ENCODE measurements at places on chromosomes 6 and 20.

DNA sequence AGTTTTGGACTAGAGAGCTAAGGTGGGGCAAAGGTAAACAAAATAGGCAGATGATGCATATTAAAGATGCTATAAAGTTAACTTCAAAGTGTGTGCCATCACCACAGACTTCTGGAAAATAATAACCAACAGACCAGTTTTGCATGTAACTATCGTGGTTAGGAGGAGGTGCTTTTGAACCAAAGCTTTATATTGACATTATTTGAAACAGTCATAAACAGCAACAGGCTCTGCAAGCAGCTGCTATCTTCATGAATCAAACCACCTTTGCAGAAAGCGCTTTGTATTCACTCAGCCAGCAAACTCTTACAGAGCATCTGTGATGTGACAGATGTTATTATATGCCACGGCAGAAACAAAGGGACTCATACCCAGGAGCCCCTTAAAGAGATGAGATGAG, 81.9 kb downstream of the CRYBG1 start:
- no peak for DNase-seq

DNA sequence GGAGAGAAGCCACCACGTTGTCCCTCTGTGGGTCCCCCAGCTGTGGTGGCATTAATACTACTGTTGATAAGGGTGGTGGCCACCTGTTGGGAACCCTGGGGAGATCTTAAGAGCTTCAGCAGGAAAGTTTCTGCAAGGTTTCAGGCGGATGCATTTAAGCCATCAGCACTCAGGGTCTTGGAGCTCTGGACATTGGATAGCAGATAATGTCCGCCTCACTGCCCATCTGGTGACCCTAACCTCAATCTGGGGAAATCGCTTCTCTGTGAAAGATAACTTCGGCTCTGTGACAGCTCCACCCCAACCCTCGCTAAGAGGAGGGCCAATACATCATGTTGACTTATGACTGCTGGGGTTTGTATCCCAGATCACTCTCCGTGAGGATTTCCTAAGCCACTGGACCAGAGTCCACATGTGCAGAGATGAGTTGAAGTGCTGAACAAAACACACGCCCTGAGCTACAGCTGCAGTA, 92.9 kb downstream of the FOXC1 start:
- no peak for DNase-seq

GRCh38 chr6:14704383-14705271, 541.2 kb upstream of the JARID2 start:
- no peak for DNase-seq

- no peak for DNase-seq
These were observed 11.2 kb downstream of the CCDC167 start for GRCh38 chr6:37488476-37488875.

DNA sequence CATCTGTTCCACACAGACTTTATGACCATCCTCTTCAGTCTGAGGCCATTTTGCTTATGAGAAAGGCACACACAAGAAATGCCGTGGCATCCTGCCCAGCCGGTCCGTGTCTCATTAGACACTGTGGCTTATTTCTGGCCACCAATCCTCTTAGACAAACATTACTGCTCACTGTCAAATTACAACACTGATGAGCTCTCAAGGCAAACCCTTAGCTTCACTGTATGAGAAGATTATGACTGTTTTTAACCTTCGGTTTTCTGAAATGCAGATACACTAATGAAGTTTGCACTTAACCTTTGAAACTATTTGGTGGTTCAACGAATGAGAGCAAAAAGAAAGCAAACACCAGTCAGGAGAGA, 50.5 kb upstream of the DST start:
- DNase-seq: peak; percentile 59

GRCh38 chr6:39568896-39569295, 156.3 kb downstream of the KIF6 start:
- no peak for DNase-seq

- DNase-seq: no peak
These were observed 51.4 kb downstream of the SRC start for GRCh38 chr20:37397076-37397953.

DNA sequence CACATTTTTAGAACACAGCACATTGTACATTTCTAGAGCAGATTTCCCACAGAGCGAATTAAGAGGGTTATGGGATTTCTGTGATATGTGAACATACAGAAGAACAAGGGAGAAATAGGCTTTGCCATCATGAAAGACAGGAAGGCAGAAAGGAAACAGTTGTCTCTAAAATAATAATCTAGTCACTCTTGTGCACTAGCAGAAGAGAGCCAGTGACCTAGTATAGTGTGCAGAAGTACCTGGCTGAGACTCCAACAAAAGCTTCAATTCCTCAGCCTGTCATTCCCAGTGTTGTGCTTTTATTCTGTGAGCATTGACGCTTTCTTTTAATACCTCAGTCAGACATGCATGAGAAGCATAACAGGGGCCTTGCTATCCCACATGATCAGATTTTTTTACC, 17.8 kb upstream of the DCBLD1 start:
- no peak for DNase-seq

- DNase-seq: peak; percentile 52
These were observed 2.4 kb downstream of the CSTL1 start for GRCh38 chr20:23441850-23442313.

- DNase-seq: peak; percentile 48
These were observed 9.0 kb downstream of the ADA start for GRCh38 chr20:44642203-44643153.

- DNase-seq: no peak
These were observed 14.8 kb downstream of the DDRGK1 start for GRCh38 chr20:3189561-3190131.

DNA sequence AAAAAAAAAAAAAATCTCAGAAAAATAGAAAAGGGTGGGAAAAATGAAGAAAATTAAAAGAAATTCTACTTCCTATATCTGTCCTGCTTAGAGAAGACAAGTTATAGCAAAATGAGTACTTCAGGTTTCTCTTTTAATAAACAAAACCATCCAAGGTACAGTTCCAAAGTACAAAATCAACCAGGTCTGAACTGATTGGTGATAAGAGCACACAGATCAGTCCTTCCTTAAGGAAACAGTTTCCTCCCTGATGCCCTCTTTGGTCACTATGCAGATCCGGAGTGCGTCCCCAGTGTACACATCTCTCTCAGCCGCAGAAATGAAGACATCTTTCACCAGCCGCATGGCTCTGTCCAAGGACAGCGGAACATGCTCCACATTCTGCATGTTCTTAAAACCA, 18.1 kb downstream of the PSMB1 start:
- DNase-seq: no peak

GRCh38 chr20:52405417-52405816, 213.8 kb upstream of the ZFP64 start:
- no peak for DNase-seq

- no peak for DNase-seq
These were observed 16.9 kb downstream of the GFOD1 start for GRCh38 chr6:13470238-13471140.

GRCh38 chr6:134797400-134798113, 152.3 kb downstream of the ALDH8A1 start:
- DNase-seq: no peak

DNA sequence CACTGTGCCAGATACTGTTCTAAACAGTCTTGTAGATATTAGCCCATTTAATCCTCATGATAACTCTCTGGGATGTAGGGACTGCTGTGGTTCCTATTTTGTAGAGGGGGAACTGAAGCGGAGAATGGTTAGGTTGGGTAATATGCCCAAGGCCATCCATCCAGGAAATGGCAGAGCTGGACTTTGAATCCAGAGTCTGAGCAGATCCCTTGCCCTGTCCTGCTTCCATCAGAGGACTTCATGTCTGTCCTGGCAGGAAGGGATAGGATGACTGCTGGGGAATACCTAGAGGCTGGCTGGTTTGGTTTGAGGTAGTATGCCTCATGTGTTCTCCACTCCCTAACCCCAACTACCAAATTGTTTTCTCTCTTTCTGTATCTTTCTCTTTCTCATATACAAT, 44.6 kb downstream of the SAMD5 start:
- DNase-seq: no peak

GRCh38 chr6:157068691-157069324, 254.5 kb downstream of the TMEM242 start:
- no peak for DNase-seq

DNA sequence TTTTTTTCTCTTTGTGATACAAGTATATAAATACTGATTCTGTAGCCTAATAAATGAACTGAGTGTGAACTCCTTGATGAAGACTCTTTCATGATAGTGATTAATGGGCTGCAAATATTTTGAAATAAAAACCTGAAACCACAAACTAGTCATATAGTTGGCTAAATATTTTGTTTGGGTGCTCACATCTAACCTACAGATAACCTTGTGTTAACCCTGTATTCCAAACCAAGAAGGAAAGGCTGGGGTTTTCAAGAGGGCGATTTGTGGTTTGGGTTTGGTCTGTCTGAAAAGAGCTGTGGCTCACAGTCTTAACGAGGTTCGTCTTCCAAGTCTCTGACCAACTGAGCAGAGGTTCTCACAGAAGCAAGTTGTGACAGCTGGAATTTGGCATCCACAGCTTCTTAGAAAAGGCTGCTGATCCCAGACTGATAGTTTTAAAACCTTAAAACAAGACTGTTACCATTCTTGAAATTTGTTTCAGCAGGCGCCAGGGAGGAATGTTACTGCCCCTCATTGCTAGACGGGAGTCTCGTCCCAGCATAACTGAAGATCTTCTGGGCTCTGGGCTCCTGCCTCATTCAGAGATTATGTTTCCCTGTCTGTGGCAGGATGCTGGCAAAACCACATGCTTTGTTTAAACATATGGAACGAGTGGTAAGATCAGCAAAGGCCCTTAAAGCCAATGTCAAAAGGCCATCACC, 736.4 kb upstream of the MARCKS start:
- no peak for DNase-seq

GRCh38 chr20:17059465-17059864, 167.4 kb upstream of the PCSK2 start:
- no peak for DNase-seq

DNA sequence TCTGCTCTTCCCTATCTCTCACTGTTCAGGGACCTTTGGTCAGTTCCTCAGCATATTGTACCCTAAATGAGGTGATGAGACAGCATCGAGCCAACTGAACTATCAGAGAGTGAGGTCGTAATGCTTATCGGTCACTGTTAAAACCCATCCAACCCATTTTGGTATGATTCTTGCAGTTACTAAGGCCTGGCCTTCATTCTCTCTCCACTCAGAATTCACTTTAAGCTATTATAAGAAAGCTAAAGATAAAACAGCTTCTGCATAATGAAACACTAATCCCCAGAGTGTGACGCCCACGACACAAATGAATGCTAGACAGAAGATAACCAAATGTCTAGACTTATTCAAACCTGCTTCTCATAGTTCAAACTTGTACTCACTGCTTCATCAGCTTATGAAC, 175.8 kb downstream of the GMPR start:
- no peak for DNase-seq

DNA sequence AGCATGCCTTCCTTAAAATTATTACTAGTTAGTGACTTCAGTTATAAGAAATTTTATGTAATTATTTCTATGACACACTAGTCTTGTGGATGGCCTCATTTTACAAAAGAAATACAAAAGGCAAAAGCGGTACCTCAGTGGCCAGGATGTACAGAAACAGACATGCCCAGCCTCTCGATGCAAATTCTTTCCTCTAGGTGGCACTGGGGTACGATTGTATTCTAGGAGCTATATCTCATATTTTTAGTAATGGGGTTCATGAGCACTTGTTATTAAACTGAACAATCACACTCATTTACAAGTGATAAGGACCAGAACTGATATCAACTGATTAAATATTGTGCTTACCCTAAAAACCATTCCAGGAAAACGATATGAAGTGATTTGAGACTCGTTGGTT, 59.8 kb downstream of the SOD2 start:
- DNase-seq: no peak

DNA sequence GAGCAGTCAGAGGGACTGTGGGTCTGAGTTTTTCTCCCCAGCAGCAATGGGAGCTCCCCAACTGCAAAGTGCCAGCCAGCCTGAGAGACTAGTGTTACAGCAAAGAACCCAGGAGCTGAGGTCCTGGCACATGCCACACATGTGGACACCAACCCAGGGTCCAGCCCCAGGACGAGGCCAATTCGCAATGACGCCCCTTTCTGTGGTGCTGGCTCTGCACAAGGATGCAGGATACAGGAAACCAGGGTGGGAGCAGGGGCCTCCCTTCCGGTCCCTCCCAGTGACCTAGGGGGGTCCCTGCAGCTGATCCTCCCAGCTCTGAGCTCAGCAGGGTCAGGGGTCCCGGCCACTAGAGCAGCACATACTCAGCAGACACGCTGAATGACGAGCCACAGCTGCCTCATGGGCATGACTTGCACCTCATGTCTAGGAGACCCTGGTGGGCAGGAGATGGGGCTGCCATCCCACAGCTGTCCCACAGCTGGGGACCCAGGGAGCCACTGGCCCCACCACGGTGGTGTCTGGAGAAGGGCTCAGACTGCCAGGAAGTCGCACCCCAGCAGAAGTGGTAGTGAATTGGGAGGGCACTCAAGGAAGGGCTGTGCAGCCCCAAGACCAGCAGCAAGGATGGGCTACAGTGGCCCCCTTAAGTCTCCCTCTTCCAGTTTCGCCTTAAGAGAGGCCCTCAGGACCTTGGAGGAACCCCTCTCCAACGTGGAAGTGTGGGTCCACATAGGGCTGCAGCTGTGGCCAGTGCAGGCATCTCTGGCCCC, 3.6 kb downstream of the ARFRP1 start:
- no peak for DNase-seq

DNA sequence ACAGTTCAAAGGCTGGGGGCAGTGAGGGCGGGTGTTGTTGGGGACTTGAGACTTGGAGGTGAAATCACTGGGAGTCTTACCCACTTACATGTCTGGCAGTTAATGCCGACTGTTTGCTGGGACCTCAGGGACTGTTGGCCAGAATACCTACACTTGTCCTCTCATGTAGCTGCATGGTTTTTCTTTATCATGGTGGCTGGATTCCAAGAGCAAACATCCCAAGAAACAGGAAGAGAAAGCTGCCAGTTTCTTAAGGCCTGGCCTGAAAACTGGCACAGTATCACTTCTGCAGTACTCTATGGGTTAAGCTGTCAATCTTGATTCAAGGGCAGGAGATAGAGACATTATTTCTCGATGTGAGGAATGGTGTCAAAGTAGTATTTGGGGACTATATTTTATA, 19.8 kb upstream of the C6orf62 start:
- no peak for DNase-seq

DNA sequence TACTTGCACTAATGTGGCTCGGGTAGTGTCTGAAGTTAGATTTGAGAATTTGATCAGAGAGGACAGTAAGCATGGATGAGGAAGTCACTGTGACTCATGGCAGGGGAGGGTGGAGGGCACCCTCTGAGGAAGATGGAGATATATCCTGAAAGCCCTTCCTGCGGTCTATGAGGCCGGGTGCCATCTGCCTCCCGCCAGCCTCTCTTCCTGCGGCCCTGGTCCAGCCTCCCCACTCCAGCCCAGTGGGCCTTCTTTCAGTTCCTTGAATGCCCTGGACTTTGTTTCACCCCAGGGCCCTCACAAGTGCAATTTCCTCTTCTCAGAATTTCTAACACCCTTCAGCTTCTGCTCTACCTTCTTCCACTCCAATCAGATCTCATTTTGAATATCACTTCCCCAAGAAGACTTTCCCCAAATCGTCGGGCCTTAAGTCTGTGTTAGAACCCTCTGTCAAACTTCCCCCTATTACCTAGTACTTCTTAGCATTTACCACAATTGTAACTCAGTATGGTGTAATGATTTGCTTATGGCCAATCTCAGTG, 20.2 kb upstream of the TNFAIP3 start:
- no peak for DNase-seq
